ENCODE measurements at places on chromosomes 16 and 17. TPM values are rescaled to one million over a fixed set of nuclear protein-coding genes. Genes with fewer than 3 reads are reported as not detected.
A peak's percentile ranks its signal among the peaks of the same experiment; 100 is the strongest.

Gene HS3ST2
- not detected for total RNA-seq

Gene IGFALS
- not detected for total RNA-seq

Gene C16orf92
- not detected for total RNA-seq

Gene CCL8
- not detected for total RNA-seq

Gene TMEM97
- total RNA-seq: 23.1 TPM

DNA sequence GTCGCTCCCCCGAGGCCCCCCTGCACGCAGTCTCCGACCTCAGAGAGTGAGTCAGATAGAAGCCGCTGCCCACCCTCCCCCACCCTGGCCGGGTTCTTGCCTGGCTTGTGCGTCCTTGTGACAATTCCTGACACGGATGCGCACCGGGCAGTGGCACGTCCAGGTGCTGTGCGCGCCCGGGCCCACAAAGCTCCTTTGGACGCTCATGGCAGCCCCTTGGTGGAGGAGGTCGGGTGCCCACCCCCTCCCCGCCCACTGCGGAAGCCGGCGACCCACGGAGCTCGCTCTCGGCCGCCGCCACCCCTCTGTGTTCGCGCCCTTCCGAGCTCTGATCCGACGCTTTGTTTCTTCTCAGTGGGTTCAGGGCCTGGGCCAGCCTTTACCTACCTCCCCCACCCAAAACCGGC, 662 bp upstream of the TUBB3 start:
- peak; percentile 96 for DNase-seq

DNA sequence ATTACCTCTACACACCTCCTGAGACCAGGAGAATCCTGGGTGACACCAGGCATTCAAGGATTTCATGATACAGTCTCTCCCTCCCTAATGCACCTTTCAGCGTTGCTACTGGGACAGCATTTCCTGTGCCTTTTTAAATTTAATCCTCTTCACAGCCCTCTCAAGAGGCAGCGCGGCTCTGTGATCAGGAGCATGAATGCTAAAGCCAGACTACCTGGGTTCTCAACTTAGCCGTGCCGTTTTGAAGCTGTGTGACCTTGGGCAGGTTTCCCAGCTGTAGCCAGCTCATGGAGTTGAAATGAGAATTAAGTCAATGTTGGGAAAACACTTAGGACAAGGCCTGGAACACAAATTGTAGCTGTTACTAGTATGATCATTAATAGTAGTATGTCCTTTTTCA, 191.8 kb downstream of the XYLT1 start:
- no peak for DNase-seq

DNA sequence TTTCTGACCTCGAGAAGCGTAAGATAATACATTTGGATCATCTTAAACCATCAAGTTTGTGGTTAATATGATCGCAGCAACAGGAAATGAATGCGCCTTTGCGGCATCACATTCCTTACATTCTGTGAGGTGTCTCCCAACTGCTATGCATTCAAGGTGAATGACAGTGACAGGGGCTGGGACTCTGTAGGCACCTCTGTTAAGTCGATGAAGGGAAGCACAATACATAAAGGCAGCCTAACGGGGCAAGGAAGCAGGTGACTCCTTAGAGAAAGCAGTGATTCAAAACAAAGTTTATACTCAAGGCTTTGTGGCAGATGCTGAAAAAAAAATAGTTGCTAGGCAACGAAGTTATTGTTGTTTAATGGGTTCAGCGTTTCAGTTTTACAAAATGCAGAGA, 21.6 kb upstream of the EVPL start:
- no peak for DNase-seq

DNA sequence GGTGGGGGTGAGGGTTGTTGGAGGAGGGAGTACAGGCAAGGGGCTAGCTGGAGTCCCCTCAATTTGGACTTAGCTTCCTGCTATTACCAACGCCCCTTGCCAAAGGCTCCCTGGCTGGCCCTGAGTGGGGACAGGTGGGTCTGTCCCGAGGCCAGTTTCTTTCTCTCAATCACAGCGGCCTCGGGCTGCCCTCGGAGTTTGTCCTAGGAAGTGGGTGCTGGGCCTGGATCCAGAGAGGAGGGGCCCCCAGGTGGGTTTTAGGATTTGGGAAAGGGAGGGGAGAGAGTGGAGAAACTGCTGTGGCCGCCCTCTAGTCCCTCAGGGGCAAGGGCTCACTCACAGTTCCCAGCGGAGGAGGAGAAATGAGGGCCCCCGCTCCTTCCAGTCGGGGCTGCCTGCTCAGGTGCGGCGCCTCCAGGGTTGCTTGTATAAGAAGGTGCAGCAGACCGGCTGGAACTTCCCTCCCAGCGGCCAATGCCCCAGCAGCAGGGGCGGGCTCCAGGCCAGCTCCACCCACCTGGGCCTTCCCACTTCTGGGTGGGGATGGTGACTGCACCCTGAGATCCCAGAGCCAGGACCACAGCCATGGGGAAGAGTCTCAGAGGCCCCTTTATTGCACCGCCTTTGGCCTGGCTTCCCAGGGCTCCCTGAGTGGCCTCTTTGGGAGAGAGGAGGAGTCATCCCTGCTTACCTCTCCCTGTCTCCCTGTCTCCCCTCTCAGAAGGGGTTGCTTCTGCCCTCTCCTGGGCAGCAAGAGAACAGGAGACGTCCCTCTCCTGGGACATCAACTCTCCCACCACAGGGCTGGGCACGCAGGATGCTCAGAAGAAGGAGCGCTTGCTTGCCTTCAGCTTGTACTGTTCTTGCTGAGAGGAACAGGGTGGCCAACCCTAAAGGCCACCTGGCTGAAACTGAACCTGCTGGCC, 112.0 kb upstream of the SMURF2 start:
- peak; percentile 60 for DNase-seq

- no peak for DNase-seq
Observed at GRCh38 chr17:56896217-56896967, 17.5 kb downstream of the TRIM25 start.

DNA sequence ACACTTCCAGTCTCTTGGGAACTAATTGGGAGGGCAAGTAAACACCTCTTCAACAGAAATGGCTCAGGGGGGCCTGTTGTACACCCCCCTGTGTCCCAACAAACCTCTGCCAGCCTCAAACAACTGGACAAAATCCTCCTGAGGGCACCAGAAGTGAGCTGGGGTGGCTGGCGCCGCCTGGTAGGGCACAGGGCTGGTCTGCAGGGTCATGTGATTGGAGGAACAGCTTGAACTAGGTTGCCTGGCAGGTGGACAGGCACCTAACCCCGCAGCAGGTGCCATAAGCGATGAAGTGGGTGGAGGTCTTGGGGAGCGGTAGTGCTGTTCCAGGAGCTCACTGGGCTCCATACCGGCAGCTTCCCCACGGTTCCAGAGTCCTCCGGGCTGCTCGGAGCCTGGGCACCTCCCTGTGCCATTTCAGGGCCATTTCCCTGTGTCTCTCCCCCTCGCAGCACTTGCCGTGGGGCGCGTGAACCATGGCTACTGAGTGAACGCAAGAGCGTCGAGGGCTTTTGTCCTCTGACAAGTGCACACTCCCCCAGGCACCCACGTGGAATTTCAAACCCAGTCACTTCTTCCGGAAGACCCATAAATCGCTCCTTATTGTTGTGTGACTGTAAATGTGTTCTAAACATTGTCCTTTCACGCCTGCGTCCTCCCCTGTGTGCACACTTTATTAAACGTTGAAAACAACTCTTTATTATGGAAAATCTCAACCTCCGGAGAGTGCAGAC, 101.5 kb downstream of the SEC14L1 start:
- DNase-seq: no peak

Measured in RPMI7951 (cell line).